ENCODE measurements at places on chromosomes 16 and 17.
A peak's percentile ranks its signal among the peaks of the same experiment; 100 is the strongest.

- DNase-seq: no peak
Measured at GRCh38 chr16:59146140-59146539, 412.0 kb upstream of the GOT2 start.

- DNase-seq: no peak
Measured at GRCh38 chr17:19380481-19381301, 2.4 kb downstream of the MAPK7 start.

- peak; percentile 91 for DNase-seq
Measured at GRCh38 chr17:44203731-44204440, 4.2 kb upstream of the ATXN7L3 start.

DNA sequence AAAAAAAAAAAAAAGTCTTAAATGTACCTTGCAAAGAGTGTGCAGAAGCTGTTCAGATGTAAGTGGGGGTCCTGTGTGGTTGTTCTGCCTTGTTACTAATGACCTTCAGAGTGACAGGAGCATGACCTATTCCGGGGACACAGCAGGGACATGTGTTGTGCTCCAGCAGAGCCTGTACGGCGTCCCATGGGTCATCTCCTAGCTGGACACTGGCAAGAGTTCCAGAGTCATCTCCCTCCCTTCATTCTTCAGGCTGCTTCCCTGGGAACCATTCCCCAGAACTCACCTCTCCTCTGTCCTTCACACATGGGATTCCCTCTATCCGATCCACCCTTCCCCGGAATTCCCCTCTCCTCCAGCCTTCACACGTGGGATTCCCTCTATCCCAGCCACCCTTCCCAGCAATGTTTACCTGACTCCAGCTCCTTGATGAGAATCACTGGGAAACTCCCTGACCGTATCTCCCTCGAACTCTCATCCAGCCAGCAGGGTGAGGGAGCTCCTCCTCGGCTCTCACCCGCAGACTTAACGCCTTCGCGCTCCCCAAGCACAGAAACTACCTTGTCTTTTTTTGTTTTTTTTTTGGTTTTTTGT, 85.8 kb downstream of the MRM3 start:
- no peak for DNase-seq

GRCh38 chr17:60645918-60646523, 31.6 kb upstream of the BCAS3 start:
- DNase-seq: no peak

- DNase-seq: no peak
Measured at GRCh38 chr17:31604936-31605335, 213.5 kb downstream of the RAB11FIP4 start.

GRCh38 chr17:71792966-71793365, 327.9 kb upstream of the SOX9 start:
- no peak for DNase-seq

- no peak for DNase-seq
Measured at GRCh38 chr17:55272711-55273578, 8.2 kb downstream of the HLF start.

DNA sequence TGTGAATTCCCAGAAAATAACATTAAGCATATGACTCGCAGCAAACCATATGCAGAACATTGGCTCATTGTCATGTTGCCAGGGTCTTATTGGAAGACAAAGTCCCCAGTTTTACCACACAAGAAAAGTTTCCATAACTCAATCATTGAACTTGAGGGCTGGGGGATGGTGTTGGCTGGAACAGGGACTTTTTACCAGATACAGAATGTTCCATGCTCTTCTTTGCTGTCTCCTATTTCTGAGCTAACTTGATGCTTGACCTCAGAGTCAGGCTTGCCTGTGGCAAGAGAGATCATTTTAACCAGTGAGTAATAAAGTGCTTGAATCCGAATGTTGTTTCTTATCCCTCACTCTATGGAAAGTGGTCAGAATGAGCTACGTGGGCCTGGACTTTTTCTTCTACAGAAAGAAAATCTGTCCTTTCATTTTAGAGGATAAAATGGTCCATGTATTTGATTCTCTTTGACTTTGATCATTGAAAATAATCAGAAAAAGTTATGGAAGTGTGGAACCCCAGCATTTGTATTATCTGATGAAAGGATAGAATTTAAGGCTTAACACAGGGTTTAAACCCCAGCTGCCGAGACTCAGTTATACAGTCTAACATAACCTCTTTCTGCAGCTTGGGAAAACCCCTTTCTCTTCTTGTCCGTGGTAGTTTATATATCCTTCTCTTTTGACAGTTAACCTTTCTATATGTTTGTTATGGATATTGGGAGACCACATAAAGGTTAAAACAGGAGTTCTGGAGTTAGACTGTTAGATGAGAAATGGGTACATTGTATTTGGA, 67.0 kb downstream of the TUBD1 start:
- peak; percentile 24 for DNase-seq

DNA sequence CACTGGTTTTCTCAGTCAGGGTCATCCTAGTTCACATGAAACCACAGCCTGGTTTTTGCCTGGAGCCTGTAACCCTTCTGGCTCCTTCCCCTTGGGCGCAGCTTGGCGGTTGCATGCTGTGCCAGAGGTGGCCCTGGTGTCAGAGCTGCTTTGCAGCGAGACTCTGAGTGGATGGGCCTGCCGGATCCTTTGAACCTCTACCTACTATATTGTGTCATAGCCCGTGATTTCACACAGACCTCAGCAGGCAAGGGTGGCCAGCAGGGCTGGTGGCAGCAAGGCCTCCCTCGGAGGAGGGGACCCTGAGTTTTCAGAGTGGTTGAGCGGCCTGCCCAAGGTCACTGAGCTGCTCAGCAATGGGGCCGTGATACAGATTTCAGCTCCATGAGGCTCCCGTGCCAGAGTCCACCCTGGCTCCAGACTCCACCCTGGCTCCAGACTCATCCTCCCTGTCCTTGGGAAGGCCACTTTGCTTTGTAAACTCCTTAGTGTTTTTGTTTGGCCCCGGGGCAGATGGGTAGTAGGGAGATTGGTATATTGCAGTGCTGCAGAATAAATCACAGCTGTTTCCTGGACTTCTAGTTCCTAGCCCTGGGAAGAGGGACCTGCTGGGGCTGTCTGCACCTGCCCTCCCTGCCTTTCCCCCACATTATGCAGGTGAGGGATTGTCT, 9.7 kb downstream of the MPRIP start:
- DNase-seq: peak; percentile 30

DNA sequence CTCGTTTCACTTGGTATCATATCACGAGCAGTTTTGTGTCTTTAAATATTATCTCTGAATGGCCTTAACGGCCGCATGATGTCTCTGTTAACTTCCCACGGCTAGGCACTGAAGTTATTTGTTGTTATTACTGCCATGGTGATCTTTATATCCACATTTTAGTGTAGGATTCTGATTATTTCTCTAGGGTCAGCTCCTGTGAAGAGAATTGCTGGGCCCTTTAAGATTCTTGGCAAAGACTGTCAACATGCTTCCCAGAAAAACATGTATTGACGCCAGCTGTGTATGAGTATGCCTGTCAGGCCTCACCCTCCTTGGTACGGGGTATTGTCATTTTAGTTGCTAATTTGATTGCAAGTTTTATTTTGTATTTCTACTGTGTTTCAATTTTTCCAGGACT, 263.5 kb downstream of the SNX29 start:
- DNase-seq: no peak

DNA sequence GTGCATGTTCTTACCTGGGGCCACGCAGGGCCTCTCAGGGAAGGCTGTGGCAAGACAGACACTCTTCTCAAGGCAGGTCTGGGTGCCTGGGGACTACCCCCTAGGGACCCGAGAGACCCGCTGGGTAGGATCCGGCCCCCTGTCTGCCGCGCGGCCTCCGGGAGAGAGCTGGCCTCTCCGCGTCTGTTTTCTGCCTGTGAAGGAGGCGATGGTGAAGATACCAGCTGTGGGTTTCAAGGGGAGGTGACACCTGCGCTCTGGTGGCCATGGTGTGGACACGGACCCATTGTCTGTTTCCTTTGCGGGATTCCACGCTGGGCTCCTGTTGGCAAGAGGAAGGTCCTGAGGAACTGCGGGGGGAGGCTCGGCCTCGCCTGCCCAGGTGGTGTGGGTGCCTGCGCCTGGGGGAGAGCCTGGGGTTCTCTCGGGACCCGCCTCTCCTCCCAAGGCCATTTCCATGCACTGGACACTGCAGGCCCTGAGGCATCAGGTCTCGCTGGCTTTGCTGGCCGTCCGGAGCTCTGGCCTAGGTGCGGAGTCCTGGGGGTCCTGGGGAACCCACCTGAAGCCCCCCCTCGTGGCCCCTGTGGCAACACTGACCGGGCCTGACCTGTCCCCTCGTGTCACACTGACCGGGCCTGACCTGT, 12.2 kb upstream of the METRNL start:
- no peak for DNase-seq

GRCh38 chr17:41917679-41918313, 955 bp downstream of the ACLY start:
- DNase-seq: peak; percentile 86

DNA sequence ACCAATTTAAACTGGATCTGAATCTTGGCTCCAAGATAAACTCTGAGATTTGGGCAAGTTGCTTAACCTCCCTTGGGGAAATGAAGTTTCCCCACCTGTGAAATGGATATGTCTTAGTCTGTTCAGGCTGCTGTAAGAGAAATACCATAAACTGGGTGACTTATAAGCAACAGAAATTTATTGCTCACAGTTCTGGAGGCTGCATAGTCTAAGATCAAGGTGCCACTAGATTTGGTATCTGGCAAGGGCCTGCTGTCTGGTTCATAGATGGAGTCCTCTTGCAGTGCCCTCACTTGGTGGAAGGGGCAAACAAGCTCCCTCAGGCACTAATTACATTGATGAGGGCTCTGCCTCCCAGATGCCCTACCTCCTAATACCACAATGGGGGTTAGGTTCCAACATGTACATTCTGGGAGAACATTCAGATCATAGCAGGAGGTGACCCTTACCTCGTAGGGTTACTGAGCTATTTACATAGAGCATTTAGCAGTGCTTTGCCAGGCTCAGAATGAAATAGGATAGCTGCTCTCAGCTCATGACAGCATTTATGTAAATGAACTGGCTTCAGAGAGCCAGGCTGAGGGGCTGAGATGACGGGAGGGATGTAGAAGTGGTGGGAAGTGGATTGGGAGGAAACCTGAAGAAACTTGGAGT, 83.9 kb downstream of the SPECC1 start:
- no peak for DNase-seq

GRCh38 chr16:31875928-31876547, 2.4 kb downstream of the ZNF267 start:
- no peak for DNase-seq

DNA sequence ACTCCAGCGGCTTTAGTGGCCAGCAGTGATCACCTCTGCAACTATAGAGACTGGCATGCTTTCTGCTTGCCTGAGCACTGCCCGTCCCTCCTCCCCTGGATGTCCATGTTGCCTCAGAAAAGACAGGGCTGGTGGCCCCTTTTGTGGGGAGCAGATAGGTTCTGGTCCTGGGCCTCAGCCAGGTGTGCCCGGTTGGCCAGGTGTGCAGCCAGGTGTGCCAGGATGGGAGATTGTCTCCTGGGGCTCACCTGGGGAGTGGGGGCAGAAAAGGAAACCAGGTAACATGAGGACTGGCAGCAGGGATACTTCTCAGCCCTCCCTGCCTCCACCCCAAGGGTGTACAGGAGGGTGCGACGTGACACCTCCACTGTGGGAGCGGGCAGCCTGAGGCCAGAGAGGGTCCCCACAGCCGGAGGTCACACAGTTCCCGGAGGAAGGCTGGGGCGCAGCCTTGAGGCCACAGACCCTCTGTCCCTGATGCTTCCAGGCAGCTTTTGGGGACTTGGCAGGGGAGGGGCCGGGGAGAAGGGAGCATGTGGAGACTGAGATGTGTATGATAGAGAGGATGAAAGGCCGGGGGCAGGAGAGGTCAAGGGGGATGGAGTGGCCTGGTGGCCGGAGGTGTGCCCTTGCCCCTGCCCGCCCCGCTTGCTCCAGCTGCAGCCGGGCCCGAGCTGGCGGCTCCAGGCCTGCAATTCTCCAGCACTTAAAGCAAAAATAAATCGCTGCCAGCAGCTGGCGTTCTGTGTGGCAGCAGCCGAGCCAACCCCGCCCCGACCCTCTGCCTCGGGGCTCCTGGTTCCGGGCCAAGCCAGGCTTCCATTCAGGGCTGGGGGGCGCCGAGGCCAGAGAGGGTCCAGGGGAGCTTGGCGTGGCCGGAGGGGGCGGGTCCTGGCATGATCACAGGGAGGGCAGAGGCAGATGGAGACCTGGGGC, 6.7 kb downstream of the KCNJ12 start:
- DNase-seq: no peak

DNA sequence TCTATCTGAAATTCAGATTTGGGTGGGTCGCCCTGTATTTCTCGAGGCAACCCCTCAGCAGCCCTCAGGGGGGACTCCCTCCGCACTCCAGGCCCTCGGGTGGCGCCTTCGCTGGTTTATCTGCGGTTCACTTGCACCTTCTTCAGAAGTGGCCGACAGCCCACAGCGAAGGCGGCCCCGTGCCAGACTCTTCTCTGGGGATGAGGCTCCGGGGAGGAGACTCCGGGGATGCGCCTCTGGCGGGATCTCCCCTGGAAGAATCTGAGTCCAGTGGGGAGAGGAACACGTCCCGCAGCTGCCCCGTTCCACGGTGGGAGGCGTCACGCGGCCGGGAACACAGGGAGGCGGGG, 63.9 kb upstream of the DNAJA2 start:
- peak; percentile 48 for DNase-seq

GRCh38 chr17:45345554-45346215, 28.9 kb upstream of the MAP3K14 start:
- DNase-seq: peak; percentile 89

- peak; percentile 57 for DNase-seq
Measured at GRCh38 chr17:9002606-9003354, 18.5 kb upstream of the NTN1 start.

Measured in hematopoietic multipotent progenitor cell treated with erythropoietin and hydrocortisone succinate and interleukin-3 and kit ligand, for 6 days (in vitro differentiated cells).